ENCODE measurements at places on chromosomes 12 and 14. TPM values are rescaled to one million over a fixed set of nuclear protein-coding genes. Genes with fewer than 3 reads are reported as not detected.

The MAP3K12 gene
- total RNA-seq = 20.9 TPM

The FSCB gene
- total RNA-seq = not detected

The SIRT4 gene
- 0.95 TPM for total RNA-seq

DNA sequence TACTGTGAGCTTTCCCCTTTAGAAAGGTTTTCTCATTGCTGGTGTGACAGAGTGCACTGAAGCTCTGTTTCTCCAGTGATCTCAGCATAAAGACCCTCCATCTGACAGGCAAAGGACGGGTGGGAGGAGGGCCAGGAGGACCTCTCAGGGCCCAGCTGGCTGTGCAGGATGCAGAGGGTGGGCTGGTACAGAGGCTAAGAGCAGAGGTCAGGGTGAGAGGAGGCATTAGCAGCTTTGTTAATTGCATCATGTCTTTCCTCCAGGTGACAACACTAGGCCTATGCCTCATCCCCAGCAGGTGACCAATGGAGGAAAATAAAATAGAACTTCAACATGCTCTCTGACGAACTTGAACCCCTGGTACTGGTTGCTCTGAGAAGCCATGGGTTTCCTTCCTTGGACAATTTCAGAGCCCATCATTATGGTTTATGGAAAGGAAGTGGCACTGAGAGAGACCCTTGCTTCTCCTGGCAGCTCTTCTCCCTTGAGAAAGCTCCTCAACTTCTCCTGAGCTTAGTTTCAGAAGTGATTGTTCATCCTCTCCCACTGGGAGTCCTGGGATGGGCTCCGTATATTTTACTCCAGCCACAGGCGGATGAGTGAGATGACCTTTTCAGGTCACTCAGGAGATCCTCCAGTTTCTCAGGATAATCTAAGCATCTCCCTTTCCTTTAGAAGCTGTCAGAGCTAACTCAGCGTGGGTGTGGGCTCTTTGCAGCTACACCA, 45.8 kb upstream of the ATP23 start:
- no peak for DNase-seq

GRCh38 chr12:14803830-14804160, 325 bp downstream of the C12orf60 start:
- DNase-seq = no peak

DNA sequence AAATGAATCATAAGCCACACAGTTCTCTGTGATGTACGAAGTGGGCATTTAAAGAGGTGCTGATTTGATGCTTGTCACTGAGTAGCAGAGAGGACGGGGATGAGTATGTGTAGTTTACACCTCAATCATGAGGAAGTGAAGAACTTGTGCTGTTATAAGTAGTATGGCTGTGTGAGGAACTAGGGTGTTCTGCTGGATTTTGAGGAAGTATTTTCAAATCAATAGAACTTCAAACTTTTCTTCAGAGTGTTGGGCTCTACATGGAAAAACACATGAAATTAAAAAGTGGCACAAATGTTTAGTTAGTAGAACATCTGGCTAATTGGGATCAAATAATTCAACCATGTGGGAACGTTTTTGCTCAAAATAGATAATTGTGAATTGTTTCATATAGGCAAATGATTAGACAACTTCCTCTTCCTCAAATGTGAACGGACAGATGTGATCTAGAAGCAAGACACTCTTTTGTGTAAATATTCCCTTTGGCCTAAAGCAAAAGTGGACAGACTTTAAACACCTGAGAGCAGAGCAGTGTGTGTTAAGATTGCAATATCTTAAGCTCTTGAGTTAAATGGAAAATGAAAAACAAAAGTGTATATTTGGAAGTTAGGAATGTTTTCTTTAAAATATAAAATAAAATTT, 168.5 kb downstream of the NAV3 start:
- no peak for DNase-seq

DNA sequence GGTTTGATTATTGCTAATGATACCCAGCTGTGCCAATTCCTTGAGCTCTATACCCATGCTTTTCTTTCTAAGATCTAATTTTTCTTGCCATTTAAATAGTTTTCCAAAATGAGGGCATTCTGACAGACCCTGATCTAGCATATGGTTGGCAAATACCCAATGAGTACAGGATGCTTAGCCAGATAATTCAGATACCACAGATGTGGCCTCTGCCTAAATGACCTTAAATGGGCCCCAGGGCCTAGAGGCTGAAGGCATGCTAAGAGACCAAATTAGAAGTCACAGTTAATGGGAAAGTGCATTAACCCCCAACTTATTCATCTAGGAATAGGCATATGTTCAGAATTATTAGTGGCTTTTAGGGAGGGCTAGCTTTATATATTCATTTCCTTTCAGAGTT, 122.3 kb upstream of the CNOT2 start:
- no peak for DNase-seq

DNA sequence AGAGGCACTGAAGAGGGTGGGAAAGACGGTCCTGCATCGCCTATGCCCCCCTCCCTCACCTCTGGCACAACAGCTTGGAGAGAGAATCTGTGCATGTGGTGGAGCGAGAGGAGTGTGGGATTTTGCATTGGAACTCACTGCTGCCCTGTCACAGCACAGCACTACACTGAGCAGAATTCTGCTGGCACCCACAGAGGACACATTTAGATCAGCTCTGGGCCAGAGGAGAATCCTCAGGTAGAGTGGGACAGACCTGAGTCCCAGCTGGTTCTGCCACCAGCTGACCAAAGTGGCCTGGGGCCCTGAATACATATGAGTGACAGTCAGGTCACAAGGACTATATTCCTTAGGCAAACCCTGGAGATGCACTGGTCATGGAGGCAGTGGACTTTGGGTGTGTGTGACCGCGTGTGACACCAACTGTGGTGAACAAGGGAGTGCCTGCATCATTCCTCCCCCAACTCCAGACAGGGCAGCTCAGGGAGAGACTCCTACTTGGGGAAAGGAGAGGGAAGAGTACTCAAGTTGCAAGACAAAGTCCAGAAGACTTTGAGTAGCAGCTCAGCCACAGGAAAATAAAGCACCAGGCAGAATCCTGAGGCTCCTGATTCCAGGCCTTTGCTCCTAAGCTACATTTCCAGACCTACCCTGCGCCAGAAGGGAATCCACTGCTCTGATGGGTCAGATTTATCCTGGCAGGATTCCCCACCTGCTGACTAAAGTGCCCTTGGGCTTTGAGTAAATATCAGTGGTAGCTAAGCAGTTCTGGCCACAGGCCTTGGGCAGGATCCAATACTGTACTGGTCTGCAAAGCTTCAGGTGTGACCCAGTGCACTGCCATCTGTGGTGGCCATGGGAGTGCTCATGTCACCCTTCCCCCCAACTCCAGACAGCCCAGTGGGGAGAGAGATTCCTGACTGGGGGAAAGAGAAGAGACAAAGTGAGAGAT, 10.6 kb upstream of the ACOT1 start:
- no peak for DNase-seq

DNA sequence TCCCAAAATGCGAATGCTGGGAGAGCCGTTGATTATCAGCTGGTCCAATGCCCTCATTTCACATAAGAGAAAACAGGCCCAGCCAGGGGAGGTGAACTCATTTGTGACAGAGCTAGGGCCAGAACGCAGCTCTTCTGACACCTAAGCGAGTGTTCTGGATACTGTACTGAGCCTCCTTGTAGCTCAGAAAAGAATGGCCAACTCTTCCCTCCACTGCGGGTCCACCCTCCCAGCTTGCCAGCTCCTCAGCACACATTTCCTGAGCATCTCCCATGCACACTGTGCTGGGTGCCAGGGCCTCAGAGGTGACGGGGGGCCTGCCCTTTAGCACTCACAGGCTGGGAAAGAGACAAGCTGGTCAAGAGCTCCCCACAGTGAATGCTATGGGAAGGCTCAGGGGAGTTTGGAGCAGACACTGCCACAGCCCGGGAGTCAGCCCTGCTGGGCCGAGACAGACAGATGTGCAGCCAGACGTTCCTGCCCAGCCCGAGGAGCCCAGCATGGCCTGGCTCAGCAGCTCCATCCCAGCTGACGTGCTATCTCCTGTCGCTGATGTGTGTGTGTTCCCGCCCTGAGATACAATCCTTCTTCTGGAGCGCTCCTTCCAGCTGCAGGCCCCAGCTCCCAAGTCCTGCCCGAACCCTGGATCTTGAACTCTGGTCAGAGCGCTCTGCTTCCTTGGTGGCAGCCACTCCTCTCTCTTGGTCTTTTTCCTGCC, 3.5 kb downstream of the CMTM5 start:
- DNase-seq = no peak

Data from transverse colon (tissue), 4 donors.